ENCODE measurements at places on chromosomes 12 and 14.

DNA sequence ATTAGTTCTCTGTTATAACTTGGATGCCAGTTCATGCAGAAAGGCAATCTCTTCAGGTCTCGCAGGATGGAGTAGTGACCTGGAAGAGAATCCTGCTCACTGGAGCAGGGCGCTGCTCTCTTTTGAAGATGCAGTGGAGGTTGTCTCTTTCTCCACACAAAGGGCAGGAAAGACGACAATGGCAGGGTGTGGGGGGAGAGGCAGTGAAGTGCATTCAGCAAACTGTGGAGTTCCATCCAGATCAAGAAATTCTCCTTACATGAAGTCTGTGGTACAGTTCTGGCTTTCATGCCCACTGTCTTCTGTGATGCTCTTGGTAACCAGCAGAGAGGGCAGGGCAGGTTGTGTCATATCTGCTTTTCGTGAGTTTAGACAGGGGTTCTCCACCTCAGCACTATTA, 6.6 kb upstream of the PPP2R5C start:
- DNase-seq, result no peak

DNA sequence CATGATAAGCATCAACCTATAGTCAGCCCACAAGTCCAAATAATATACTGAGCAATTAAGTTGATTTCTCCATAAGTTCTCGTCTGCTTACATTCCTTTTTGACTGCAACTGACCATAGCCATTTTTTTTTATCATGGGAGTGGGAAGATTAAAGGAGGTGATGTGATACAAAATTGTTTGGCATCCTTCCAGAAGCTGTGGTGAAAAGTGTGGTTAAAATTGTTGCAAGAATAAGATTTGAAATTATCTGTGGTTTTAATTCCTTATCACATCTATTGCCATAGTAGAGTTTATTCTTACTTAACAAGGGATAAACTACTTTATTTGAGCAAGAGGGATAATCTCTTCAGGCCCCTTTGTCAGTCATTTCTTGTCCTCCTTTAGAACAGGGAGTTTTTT, 50.7 kb downstream of the LIN52 start:
- DNase-seq, result peak; percentile 16

DNA sequence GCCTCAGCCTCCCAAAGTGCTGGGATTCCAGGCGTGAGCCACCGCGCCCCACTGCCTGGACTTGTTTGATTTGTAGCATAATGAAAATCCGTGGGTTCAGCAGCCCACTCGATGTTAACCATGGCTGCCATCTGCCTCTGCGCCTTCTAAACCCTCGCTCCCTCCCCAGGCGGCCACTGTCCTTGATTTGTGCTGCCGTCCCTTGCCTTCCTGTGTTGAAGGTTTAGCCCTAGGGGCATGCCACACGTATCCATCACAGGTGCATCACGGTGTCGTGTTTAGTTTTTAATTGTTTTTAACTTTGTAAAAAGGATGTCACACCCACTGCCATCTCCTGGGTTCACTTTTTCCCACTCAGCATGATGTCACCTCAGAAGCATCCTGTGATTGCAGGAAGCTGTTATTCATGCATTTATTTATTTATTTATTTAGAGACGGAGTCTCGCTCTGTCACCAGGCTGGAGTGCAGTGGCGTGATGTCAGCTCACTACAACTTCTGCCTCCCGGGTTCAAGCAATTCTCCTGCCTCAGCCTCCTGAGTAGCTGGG, 24.5 kb upstream of the ULK1 start:
- no peak for DNase-seq

DNA sequence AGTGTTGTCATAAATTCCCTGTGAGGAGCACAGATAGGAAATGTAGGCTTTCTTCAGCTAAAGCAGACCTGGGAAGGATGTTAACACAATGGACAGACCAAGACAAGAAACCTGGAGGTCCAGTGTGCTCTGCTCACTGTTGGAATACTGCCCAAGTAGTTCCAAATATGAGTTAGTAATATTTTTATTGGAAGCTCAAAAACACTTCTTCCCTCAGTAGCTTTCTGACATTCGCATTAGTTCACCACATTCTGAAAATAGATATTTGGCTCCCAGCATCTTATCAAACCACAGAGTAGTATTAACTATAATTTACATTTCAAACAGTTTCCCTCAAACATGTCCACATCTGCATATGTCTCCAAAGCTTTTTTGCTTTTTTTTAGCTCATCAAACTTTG, 74.8 kb upstream of the PYGL start:
- no peak for DNase-seq

- no peak for DNase-seq
These were observed 6.0 kb downstream of the LTB4R start for GRCh38 chr14:24317141-24317928.

- no peak for DNase-seq
These were observed 10.6 kb upstream of the MLXIP start for GRCh38 chr12:122067966-122068365.

- no peak for DNase-seq
These were observed 13.9 kb upstream of the DEGS2 start for GRCh38 chr14:100173353-100173752.

DNA sequence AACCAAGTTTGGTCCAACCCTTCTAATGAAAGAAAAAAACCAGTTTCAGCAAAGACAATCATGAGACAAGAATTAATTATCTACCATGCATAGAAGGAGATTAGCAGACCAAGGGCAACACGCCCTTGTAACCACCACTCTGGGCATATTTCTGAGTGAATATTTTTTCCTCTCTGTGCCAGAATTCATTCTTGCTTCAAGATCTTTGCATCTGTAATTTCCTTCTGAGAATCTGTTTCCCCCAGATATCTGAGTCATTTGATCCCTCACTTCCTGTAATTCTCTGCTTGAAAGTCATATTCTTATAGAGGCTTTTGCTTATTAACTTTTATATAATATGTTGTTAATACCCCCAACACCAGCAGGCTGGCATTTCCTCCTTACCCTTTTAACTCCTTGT, 243.7 kb downstream of the SLC16A7 start:
- peak; percentile 5 for DNase-seq

DNA sequence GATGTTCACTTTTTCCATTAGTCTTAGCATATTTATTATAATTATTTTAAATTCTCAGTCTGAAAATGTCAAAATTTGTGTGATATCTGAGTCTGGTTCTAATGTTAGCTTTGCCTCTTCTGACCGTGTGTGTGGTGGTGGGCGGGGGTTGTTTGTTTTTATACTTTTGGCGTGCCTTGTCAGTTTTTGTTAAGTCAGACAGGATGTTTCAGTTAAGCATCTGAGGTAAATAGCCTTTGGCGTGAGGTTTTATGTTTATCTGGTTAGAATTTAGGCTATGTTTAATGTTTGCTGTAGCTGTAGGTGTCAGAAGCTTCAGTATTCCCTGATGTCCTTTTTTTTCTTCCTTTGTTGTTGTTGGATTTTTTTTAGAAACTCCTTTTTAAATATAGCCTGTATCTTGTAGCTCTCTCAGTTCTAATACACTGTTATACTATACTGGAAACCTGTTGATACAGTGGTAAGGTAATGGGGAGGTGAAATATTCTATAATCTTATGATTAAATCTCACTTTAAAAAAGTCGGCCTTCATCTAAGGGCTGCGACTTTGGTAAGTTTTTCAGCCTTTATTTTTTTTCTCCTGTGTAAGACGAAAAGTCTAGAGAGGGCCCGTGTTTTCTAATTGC, 111.6 kb downstream of the SCAF11 start:
- DNase-seq, result no peak

- DNase-seq, result no peak
These were observed 9.0 kb upstream of the PAX9 start for GRCh38 chr14:36652542-36653201.

- no peak for DNase-seq
These were observed 42.6 kb downstream of the LTBP2 start for GRCh38 chr14:74569387-74569786.

GRCh38 chr14:34713681-34714319, 593 bp downstream of the CFL2 start:
- peak; percentile 57 for DNase-seq

- no peak for DNase-seq
These were observed 5.2 kb downstream of the FOXA1 start for GRCh38 chr14:37589715-37590427.

DNA sequence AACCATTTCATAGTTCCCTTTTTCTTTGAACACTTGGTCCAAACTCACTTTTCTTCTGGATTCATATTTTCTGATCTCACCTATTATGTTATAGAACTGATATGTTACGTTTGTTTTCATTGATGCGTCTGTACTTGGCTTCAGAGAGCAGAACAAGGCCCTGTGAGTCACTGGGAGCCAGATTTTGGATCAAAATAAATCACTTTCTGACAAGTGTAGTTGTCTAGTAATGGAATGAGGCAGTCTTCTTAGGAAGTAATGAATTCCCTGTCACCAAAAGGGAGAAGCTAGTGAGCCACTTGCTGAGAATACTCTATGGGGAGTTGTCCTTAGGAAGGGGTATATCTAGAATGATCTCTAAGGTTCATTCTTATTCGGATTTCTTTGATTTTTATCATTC, 10.2 kb downstream of the BICD1 start:
- DNase-seq, result no peak

GRCh38 chr14:77119851-77120250, 21.7 kb downstream of the ZDHHC22 start:
- DNase-seq, result no peak

GRCh38 chr14:51855234-51855633, 5.2 kb upstream of the GNG2 start:
- DNase-seq, result no peak

GRCh38 chr12:4567073-4567881, 5.3 kb downstream of the DYRK4 start:
- peak; percentile 78 for DNase-seq

DNA sequence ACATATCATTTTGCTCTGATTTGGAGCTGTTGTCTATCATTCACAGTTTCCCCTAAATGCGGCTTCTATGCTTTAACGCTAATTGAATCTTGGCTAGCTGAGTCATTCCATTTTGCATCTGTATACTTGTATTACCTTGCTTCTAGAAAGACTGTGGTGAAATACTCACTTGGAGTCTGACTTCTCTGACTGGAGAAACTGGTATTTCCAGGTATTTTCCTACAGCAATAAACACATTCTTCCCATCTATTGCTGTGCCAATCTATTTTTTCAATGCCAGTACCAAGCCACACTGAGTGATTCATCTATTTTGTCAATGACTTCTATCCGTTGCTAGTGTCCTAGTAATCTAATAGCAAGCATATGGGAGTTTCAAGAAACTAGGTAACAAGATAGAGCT, 76.0 kb upstream of the ST8SIA1 start:
- no peak for DNase-seq

DNA sequence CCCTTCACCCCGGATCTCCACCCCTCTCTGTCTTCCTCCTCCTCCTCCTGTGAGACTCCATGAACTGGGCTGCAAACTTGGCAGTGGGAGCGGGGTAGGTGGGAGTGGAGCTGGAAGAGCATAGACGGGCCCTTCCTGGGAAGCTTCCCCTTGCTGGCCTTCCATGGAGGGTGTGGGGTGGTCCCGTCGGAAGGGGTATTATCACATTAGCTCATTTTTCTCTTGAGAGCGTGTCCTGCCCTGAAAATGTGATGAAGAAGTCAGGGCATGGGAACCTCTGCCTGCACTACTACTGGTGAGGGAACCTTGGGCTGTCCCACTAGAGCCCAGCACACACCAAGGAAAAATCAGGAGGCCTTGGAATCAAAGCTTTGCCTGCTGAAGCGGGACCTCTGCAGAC, 66.5 kb downstream of the CACNA1C start:
- no peak for DNase-seq

DNA sequence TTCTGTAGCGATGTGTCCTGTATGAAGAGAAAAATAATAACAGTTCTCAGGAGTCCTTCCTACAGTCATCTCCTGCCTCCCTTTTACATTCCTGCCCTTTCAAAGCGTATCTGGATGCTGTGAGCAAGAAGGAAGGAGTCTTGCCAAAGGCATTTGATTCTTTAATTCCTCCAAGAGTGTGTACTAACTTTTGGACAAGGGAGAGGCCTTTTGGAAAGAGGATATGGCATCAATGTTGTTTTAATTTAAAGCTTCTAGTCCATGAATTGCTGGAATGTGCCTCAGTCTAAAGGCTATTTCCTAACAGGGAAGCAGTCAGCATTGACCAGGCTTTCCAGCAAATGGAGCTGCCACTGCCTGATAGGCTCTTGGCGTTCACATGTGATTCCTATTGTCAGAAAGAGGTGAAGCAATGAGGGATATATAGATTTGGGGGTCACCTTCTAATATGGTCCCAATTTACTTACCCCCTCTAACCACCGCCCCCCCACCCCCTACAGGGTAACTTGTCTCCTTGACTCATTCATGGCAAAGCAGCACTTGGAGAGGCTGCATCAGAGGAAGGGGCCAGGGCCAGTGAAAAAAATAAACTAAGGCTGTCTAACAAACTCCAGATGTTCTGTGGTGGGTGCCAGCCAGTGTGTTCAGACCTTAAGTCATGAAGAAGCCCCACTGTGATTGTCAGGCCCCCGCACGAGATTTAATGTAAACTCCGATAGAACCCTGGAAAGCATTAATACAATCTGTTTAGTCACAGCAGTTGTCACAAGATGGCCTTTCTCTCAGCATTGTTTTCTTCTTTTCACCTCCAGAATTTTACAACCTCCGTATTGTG, 220.3 kb downstream of the FBXL14 start:
- no peak for DNase-seq

DNA sequence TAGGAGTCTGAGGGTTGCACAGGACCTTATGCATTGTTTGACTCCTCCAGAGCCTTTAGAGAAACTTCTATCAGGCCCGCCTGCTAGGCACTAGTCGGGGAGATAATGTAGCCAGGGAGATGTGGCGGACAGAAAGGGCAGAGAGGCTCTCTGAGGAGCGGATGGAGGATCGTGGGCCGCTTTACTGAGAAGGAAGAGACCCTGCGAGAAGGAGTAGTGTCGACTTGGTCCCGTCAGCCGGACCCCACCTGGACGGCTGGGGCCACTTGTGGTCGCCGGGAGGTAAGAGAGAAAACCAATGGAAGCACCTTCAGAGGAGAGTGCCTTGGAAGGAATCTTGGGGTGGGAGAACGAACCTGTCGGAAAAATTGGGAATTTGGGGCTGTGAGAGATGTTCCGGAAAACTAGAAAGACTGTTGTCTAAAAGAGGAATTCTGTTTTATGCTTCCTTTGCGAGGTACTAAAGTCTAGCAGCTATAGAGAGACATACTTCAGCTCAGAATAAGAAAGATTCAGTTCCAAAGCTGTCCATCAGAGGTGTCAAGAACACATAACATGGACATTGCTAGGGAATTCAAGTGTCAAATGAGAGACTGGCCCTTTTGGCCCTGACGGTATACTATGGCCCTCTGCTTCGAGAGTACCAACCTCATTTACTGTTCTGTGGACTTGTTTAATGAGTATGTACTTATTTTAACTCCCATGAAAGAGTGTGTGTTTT, 660 bp upstream of the MCRS1 start:
- peak; percentile 29 for DNase-seq

DNA sequence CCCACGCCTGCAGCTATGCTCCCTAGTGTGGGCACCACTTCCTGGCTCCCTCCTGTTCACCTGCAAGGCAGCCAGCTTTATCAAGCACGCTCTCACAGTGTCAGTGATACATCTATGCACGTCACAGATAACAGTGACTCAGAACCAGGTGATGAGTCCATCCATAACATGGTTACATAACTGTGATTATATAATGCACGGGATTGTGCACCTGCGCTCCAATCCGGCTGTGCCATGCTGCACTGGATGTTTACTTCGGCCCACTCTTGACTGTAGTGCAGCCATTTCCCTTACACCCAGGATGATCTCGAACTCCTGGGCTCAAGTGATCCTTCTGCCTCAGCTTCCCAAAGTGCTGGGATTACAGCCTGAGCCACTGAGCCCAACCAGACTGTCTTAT, 38.4 kb upstream of the CEP83 start:
- no peak for DNase-seq

- no peak for DNase-seq
These were observed 97.6 kb downstream of the WIF1 start for GRCh38 chr12:65023485-65023884.

GRCh38 chr12:106861984-106862916, 87.8 kb downstream of the RIC8B start:
- no peak for DNase-seq

Data from KBM-7 (cell line).